ENCODE measurements at places on chromosomes 3 and 15.

DNA sequence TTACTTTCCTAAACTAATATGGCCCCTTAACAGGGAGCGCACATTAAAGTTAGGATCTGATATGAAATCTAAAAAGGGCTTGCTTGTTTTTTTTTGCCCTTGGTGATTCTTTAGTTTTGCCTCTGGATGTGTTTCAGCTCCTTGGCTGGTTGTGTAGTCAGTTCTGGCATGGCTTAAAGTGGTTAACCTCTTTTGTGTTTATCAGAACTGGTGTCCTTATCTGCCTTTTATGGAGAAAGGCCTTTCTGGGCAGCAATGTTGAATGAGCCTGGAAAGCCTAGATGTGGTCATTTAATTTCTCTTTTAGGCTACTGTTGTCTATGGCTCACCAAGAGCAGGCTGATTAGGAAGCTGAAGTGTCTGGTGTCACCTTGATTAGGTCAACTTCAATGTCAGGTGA lies 254.5 kb upstream of the ROPN1 start:
- DNase-seq = no peak

GRCh38 chr3:89740080-89740880 lies 632.9 kb downstream of the EPHA3 start:
- no peak for DNase-seq

DNA sequence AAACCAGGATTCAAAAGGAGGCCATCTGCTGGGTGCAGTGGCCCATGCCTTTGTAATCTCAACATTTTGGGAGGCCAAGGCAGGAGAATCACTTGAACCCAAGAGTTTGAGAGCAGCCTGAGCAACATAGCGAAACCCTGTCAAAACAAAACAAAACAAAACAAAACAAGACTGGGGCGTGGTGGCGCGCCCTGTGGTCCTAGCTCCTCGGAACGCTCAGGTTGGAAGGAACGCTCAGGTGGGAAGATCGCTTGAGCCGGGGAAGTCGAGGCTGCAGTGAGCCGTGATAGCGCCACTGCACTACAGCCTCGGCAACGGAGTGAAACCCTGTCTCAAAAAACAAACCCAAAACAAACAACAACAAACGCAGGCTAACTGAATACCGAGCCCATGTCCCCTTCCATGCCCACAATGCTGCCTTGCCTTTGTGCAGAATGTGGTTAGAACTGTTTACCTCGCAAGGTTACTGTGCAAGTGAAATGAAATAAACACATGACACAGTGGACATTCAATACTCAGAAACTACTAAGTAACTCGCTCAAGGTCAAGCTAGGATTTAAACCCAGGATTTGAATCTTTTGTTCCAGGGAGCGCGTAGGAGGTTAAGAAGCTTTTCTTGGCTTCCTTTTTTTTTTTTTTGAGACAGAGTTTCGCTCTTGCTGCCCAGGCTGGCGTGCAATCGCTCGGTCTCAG lies 766 bp upstream of the EMC4 start:
- peak; percentile 37 for DNase-seq

DNA sequence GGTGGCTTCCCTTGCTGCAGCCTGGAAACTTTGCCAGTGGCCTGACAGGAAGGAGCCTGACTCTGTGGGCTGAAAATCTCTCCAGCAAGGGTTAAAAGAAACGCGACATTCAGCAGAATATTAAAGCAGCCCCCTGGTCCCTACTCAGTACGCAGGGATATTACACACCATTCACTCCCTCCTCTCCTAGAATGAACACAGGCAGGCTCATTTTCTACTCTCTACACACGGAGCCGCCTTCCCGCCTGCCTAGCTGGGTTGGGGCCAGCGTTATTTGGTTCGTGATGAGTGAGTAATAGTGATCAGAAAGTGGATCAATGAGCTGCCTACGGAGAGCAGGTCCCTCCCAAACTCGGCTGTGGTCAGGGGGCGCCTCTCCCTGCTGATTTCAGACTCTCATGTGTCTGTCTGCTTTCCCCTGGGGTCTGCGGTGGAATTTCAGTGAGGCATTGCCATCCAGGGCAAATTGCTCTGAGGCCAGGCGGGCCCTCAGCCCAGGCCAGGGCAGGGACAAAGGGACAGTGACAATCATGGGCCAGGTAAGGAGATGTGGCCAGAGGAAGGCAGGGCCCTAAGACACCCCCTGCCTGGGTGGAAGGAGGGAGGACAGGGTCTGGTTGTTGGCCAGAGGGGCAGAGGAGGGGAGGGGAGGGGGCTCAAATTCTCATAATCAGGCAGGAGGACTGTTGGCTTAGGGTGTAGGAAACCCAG lies 2.8 kb downstream of the EPHB1 start:
- DNase-seq = no peak

DNA sequence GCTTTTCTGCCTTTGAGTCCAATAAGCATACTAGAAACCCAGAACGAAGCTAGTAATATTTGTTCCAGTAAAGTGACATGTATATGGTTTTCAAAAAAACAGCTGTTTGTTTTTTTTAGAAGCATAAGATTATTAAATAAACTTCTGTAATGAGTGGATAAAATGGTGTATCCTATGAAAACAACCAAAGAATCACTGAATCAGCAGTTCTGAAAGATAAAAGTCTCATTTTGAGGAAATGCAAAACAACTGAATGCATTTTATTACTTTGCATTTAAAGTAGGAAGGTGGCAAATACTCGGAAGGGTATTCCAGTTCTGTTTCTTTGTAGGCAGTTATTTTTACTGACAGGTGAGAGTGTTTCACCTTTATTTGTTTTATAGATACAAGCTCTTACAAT lies 107.0 kb downstream of the CNTN4 start:
- DNase-seq = no peak

- no peak for DNase-seq
Measured at GRCh38 chr3:128878556-128879124, 780 bp upstream of the ACAD9 start.

DNA sequence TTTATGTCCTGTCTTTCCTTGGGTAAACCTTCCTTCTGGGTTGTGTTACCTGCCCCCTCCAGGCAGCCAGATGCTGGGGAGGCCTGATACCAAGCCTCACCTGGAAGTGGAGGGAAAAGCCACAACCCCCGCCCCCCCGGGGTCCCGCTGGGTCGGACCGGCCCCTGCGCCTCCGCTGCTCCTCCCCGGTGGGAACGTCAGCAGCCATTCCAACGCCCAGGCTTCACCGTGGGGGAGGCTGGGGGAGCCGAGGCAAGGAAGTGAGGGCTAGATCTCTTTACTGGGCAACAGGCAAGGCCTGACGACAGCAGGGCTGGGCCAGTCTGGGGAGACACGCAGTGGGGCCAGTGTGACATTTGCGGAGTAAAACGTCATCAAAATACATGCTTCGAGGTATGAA lies 53.0 kb upstream of the SNRPA1 start:
- no peak for DNase-seq

DNA sequence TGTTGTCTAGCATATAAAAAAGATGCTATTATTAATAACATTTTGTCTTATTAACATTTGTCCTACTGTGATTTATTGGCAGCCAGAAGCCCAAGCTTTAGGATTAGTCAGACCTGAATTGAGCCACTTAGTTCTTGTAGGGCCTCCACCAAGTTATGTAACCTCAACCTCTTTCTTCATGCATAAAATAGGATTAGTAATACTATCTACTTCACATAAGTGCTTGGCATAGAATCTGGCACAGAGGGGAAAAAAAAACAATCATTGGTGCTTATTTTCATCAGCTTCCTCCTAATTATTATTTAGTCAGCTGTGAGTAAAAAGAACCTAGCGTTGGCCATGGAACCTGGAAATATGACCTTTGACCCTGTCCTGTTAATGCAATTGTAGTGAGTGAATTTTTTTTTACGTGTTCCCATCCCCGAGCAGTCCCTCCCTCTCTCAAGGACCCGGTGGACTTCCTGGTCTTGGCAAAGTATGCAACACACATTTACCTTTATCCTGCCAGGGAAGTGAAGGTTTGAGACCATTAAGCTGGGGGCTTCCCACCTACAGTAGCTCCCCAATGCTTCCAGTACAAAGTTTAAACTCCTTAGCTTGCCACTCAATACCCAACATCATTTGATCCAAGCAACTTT lies 136.8 kb downstream of the FHIT start:
- no peak for DNase-seq

DNA sequence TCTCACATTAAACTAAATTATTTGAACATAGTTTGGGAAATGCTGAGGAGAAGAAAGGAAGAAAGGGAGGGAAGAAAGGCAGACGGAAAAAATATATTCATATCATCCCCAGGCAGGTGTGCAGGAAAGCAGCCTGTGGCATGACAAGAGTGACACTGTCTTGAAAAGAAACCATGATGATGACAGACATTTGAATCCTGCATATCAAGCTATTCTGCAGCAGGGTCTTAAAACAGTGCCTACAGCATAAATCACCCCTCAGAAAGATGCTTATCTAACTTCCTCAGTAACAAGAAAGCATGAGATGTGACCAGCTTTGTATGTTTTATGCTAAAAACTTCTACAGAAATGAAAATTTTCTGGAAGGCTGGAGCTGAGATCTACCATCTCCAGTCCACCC lies 144.5 kb upstream of the GRM7 start:
- no peak for DNase-seq

- DNase-seq = no peak
Measured at GRCh38 chr3:42652251-42652610, 1.3 kb upstream of the ZBTB47 start.

DNA sequence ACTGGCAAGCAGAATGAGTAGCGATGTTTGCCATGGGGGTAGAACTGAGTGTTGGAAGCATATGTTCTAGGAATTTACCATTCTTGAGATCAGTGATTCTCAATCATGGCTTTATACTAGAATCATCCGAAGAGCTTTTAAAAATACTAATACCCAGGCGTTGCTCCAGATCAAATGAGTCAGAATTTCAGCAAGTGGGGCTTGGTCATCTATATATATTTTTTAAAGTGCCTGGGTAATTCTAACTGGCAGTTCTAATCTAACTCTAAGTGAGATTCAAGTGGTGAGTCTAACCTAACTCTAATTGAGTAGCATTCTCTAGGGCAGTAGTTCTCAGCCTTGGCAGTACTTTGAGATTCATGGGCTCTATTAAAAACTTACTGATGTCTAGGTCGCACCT lies 20.8 kb downstream of the TM4SF1 start:
- no peak for DNase-seq

- DNase-seq = no peak
Measured at GRCh38 chr15:78682004-78682651, 41.1 kb upstream of the CHRNB4 start.

DNA sequence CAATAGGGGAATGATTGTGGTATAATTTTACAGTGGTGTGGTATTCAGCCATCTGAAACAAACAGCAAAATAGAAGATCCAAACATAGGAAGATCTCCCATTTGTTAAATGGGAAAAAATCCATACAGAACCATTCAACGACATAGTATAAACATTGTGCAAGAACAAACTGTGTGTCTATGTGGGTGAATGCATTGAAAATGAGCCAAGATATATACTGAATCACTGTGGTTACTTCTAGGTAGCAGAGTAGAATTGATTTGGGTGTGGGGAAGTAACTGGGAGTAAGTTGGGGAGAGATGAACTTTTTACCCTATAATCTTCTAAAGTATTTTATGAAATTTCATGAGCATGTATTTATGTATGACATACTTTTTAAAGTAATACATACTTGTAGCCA lies 123.1 kb upstream of the UMPS start:
- DNase-seq = no peak

GRCh38 chr3:117587416-117587815 lies 877.8 kb downstream of the TUSC7 start:
- no peak for DNase-seq

- peak; percentile 62 for DNase-seq
Measured at GRCh38 chr15:41772720-41773331, 1.5 kb upstream of the MAPKBP1 start.

- no peak for DNase-seq
Measured at GRCh38 chr3:26171006-26171405, 381.1 kb downstream of the OXSM start.

DNA sequence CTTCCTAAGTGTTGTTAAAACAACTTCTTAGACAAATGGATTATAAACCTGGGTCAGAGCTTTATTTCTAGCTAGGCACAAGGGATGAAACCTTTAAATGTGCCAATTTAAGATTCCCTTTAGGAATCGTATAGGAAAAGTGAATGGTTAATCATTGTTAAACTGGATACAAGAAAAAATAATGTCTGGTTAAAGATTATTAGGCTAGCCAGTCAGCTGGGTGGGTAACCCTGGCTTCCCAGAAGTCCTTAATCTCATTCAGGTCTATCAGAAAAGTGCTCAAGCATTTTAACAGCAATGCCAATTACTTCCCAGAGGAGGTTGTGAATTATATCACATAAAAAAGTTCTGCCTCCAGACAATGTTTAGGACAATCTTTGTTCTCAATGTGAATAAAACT lies 37.6 kb downstream of the NANOGP8 start:
- DNase-seq = no peak

DNA sequence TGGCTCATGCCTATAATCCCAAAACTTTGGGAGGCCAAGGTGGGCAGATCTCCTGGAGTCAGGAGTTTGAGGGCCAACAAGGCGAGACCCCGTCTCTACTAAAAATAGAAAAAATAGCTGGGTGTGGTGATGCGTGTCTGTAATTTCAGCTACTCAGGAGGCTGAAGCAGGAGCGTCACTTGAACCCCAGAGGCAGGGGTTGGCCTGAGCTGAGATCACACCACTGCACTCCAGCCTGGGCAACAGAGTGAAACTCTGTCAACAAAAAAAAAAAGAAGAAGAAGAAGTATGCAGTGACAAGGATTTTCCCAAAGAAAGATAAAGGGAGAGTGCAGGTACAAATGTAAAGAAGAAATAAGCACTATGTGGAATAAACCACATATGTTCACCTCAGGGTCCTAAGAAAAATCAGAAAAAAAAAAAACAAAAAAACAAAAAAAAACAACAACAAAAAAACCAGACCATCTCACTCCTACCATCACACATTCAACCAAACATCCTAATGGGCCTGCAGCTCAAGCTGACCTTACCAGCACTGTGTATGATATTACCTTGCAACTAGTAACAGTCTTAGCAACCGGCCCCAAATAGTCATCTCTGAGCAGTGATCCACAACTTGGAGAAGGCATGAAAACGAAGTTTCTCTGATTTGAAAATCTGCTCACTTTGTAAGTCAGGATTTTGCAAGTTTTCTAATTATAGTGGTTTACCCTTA lies 296.7 kb upstream of the PROK2 start:
- DNase-seq = no peak

GRCh38 chr3:60551455-60552209 lies 699.6 kb downstream of the FHIT start:
- DNase-seq = no peak

DNA sequence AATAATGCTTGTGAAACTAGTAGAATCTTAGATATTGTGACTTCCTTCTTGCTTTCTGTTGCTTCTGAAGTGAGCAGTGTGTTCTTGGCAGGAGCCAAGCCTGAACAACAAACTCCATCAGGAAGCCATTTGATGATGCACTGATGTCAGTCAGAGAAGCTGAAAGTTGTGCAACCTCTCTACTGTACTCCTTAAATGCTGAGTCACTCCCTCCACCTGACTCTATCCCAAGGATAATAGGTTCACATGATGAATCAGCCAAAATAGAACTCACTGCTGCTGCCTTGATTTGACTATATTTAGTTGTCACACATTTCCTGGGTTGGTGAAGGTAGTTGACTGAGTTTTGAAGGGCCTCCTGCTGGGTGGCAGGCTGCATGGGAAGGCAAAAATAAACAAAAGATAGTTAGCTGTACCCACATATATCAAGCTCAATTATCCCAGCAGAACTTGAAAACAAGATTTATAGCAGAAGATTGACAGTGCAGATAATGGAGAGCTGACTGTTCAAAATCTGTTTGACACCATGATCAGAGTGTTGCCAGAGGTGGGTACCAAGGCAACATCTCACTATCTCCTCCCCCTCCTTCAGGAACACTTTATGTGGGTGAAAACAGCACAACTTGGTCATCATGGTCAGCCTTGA lies 328.4 kb upstream of the DPH6 start:
- no peak for DNase-seq
